ENCODE measurements at places on chromosomes 3 and 15. TPM values are rescaled to one million over a fixed set of nuclear protein-coding genes. Genes with fewer than 3 reads are reported as not detected.

Gene CACNA1D
- total RNA-seq = not detected

Gene FEM1B
- total RNA-seq = 34.2 TPM

Gene GATM
- total RNA-seq = 1.2 TPM

Gene ATP2B2
- total RNA-seq = not detected

Gene REC114
- total RNA-seq = not detected

Gene MAPK6
- total RNA-seq = 17.2 TPM

Gene BDH1
- total RNA-seq = 71.2 TPM

Gene DUOX2
- not detected for total RNA-seq

Gene GOLGA8T
- not detected for total RNA-seq

Gene SNRPN
- total RNA-seq = 67.7 TPM

Gene NEK11
- 1.9 TPM for total RNA-seq

Gene TMF1
- total RNA-seq = 25.2 TPM

Gene FBXL2
- total RNA-seq = not detected

Gene PP2D1
- total RNA-seq = not detected

Gene ECT2
- total RNA-seq = 55.3 TPM

Gene TNFAIP8L3
- not detected for total RNA-seq

Gene TNNC1
- 7.2 TPM for total RNA-seq

Gene DNAH1
- 9.4 TPM for total RNA-seq

Gene CAV3
- not detected for total RNA-seq

Gene GPR156
- not detected for total RNA-seq

Gene LDHAL6B
- not detected for total RNA-seq

Gene GP5
- 0.62 TPM for total RNA-seq

Gene PLXNB1
- 2.0 TPM for total RNA-seq

Gene EOMES
- 0.14 TPM for total RNA-seq

Gene ZNF774
- 0.84 TPM for total RNA-seq

Gene GOLGA8G
- not detected for total RNA-seq

Gene SERPINI1
- 0.99 TPM for total RNA-seq

Gene MNS1
- total RNA-seq = 0.57 TPM
